ENCODE measurements at places on chromosomes 5 and 9.

DNA sequence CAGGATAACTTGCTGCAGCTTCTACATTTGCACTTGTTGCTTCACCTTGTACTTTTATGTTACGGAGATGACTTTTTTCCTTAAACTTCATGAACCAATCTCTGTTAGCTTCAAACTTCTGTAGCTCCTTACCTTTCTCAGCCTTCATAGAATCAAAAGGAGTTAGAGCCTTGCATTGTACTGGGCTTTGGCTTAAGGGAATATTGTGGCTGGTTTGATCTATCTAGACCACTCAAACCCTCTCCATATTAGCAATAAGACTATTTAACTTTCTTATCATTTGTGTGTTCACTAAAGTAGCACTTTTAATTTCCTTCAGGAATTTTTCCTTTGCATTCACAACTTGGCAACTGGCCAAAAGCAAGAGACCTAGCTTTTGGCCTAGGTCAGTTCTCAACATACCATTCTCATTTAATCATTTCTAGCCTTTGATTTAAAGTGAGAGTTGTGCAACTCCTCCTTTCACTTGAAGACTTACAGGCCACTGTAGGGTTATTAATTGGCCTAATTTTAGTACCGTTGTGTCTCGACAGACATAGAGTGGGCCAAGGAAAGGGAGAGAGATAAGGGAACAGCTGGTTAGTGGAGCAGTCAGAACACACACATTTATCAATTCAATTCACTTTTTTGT is 63.7 kb downstream of the SHOC1 start:
- DNase-seq: no peak

DNA sequence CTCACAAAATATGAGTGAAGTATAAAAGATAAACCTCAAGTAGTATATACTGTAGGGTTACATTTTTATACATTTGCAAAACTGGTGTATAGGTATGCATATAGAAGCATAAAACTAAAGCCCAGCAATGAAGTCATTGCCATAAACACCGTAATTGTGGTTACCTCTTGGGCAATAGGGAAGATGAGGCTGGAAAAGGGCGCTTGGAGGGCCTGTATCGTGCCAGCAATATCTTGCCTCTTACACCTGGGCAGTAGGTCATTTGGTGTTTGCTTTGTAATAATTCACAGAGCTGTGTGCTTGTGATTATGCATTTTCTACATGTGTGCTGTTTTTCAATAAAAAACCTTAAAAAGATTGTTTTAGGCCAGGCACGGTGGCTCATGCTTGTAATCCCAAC is 45.2 kb downstream of the KDM4C start:
- DNase-seq: no peak

- no peak for DNase-seq
These were observed 76.5 kb upstream of the OLFM1 start for GRCh38 chr9:135010921-135011320.

DNA sequence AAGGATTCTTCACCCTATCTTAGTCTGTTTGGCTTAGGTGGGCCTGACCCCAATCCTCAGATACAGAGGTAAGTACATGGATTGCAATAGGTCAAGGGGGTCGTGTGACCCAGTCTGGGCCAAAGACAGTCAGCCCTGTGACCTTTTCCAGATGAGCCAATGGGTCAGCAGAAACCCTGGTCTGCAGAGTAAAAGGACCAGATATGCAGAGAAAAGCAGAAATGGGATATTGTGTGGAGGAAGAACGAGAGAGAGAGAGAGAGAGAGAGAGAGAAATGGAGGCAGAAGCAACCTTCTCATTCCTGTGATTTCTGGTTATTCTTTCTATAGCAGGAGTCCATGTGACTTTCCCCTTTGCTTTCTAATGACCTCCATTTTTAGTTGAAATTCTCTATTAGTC is 40.4 kb upstream of the CRB2 start:
- no peak for DNase-seq

GRCh38 chr9:21579247-21579671 is 97.1 kb upstream of the IFNE start:
- DNase-seq: peak; percentile 26

DNA sequence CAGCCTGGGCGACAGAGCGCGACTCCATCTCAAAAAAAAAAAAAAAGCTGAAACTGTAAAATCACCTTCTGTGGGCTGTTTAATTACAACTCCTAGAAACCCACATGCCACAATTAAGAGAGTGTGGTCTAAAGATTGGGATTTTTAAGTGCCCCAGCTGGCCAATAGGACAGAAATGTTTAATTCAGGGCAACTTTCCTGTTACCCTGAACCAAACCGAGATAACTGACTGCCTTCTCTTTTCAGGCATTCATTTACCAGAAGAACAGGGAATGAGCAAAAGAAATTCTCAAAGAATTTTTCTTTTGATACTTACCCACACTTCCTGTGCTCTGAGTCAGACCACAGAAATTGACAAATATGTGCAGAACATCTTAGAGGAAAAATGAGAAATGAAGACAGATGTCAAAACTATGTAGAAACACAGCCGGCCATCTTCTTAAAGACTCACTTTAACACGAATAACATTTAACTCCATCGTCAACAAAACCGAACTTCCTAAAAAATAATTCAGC is 221.3 kb upstream of the DAPK1 start:
- DNase-seq: no peak

DNA sequence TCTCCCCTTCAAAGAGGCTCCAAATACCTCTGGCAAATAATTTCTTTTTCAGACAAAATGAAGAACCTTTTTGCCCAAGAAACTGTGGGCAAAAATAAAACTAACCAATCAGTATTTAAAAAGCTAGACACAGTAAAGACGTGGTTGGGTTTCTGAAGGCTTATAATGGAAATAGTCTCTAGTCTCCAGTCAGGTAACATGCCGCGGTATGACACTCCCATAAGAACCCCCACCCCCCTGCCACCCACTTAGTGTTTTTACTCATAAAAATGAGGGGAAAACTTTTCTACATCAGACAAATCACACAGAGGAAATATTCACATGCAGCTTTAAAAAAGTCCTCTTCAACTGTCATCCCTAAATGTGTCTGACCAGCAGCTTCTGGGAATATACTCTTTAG is 105.3 kb downstream of the THBS4 start:
- DNase-seq: peak; percentile 58

- peak; percentile 48 for DNase-seq
These were observed 1.6 kb downstream of the B4GALT1 start for GRCh38 chr9:33165263-33166151.

DNA sequence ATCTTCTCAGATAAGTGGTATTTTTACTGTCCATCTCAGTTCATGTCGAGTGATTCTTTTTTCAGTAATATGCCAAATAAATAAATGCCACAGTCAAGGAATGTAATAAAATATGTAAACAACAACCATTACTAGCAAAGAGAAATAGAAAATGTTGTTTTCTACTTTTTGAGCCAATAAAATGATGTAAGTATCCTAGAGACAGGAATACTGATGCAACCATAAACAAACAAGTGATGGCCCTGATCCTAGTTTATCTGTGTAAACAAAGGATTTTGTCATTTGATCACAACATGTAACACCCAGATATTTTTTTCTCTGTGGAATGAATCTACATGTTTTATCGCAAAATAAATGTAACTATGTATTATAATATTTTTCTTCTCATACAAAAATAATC is 1852.8 kb downstream of the EFNA5 start:
- DNase-seq: no peak

DNA sequence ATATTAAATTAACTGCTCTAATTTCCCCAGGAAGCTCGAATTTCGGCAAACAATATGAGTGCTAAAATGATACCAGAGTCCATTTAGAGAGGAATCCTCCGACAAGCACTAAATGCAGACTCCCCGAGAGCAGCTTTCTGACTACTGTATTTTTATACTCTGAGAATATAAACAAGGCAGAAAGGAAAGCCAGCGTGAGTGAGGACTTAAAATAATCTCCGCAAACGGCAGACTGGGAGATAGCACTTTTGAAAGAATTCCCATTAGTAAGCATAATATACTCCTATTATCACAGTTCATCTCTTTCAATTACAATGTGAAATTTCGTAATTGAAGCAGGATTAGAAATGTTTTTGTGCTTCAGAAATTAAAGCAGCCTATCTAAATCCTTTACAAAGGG is 269.4 kb upstream of the PANK3 start:
- no peak for DNase-seq

DNA sequence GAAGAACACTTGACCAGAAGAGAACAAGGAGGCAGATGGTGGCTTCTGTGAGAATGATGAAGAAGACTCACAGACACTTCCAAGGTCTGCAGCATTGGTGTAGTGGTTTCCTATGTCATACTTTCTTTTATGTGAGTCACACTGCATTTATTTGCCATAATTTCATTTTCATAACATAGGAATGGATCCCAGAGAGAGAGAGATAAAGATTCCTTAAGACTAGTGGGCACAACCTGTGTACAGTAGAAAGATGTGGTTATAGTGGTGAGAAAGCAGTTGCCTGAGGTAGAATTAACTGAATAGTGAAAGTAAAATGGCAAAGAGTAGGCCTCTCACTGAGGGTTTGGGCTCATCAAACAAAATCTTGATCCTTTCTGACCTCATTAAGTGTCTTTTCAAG is 7.6 kb upstream of the CCDC152 start:
- DNase-seq: no peak

DNA sequence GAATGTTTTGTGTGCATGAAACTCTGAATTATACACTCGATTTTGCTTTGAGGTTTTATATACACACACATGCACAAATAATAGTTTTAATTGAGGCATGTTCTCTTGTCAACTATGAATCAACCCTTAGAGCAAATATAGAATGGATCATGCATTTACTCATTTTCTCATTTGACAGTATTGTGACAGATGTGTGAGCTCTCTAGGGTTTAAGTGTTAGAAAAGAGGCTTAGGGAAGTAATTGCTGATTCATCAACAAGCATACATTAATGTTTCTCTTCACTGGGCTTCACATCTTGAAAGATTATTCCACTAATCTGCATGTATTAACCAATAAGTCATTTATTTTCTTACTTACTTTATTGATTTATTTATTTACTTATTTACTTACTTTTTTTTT is 1356.8 kb upstream of the ACO1 start:
- no peak for DNase-seq

- no peak for DNase-seq
These were observed 1369.8 kb upstream of the NUDT12 start for GRCh38 chr5:104932431-104932830.

DNA sequence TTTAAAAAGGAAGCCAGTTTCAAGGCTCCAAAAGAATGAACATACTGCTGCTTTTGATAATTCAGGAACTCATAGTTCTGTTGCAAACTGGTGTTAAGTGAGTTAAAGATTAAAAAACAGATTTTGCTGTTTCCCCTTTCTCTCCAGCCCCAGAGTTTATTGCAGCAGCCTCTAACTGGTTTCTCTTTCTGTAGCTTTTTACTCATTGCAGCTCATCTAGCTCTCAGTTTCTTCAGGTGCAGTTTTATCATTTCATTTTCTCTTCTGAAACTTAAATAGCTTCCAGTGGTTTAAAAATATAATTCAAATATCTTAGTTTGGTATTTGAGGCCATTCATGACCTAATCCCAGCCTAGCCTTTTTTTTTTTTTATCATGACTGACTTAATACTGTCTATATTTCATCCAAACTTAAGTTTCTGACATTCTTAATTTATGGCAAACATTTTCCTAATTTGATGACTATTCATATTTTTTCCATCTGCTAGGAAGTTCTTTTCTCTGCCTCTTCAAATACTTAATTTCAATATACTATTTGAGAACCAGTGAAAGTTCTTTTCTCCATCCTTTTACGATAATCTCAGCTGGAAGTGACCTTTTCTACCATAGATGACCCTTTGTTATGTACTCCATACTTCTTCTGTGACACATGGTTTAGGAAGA is 252.7 kb upstream of the GRIA1 start:
- no peak for DNase-seq

- DNase-seq: no peak
These were observed 48.7 kb downstream of the SLC36A1 start for GRCh38 chr5:151496041-151496484.

GRCh38 chr5:123882965-123883345 is 371.0 kb downstream of the CSNK1G3 start:
- DNase-seq: no peak

GRCh38 chr5:91074615-91075014 is 308.5 kb downstream of the ARRDC3 start:
- DNase-seq: no peak

DNA sequence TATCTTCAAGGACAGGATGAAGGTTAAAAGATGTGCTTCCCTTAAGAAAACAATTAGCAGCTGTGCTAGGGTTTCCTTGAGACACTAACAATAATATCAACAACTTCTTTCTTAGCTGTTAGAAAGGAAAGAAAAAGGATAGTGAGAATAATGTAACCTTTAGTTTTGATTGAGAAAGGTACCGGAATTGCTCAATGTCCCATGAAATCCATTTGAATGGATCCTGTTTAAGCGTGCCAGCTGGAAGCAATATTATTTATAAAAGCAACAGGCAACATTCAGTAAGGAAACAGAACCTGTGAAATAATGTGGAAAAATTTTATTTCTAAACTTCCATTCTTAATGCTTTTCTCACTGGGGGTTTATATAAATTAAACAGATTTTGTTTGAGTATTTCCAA is 120.9 kb downstream of the CCDC192 start:
- DNase-seq: no peak

DNA sequence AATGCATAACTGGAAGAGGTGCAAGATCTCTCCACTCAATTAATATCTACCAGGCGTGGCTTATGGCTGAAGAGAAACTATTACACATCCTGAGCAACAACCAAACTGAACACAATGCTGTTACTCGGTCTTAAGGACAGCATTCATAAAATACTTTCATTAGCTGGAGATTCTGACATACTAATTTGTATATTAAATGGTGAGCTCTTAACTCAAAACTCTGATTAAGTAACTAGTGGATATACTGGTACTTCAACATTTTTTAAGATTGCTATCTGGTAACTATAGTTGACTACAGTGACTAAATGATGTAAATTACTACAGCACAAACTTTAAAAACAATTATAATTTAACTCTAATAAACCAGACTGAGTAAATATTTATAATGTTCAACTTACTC is 15.8 kb downstream of the ZDHHC21 start:
- DNase-seq: no peak

GRCh38 chr9:94108584-94108983 is 24.3 kb downstream of the PTPDC1 start:
- DNase-seq: no peak

- no peak for DNase-seq
These were observed 15.5 kb downstream of the SURF6 start for GRCh38 chr9:133320421-133320881.

- no peak for DNase-seq
These were observed 69.8 kb downstream of the ESM1 start for GRCh38 chr5:54915466-54916027.

DNA sequence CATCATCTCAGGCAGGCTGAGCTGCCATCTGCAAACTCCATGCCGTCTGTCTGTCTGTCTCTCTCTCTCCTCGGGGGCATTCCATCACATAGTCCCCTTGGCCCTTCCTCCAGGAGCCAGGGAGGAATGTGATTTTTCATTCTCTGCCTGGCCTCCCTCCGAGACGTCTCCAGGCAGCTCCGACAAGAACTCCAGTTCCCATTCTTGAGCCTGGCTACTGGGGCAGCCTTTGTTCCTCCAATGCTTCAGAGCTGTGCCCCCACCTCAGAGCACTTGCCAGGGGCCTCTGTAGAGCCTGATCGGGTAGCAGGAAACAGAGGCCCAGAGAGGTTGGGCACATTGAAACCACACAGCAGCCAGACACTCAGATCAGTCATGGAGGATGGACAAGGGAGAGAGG is 74.0 kb downstream of the COL27A1 start:
- no peak for DNase-seq
